ENCODE measurements at places on chromosomes 2 and 18. TPM values are rescaled to one million over a fixed set of nuclear protein-coding genes. Genes with fewer than 3 reads are reported as not detected.

Gene GNAL
- total RNA-seq = 23.4 TPM

Gene CDK5R2
- total RNA-seq = not detected

Gene EPHA4
- total RNA-seq = 28.7 TPM

DNA sequence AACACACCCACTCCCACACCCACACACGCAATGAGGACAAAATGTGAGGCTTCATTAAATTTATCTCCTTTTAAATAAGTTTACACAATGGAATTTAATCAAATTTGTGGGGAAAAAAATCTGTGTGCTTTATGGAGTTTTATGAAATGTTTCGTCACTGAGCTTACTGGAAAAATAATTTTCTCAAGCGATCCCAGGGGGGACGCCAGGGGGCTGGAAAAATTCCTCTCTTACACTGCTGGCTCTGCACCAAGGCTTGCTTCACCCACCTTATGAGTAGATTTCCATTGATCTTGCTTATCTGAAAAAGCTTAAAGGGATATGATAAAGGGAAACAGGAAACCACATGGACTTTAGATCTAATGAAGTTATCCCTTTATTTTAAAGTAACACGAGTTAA, 95.5 kb downstream of the CABYR start:
- H3K4me3 ChIP-seq = no peak overlapping the region
- no peaks in the 10 kb centered on the region for H3K4me1 ChIP-seq
- DNase-seq = no peak
- peaks cover 47% of the 10 kb centered on the region for H3K36me3 ChIP-seq
- H3K27ac ChIP-seq = no peak overlapping the region
- H3K27me3 ChIP-seq = no peaks in the 10 kb centered on the region

All from esophagus squamous epithelium (tissue), 5 donors.